ENCODE measurements at places on chromosomes 11 and 22.

DNA sequence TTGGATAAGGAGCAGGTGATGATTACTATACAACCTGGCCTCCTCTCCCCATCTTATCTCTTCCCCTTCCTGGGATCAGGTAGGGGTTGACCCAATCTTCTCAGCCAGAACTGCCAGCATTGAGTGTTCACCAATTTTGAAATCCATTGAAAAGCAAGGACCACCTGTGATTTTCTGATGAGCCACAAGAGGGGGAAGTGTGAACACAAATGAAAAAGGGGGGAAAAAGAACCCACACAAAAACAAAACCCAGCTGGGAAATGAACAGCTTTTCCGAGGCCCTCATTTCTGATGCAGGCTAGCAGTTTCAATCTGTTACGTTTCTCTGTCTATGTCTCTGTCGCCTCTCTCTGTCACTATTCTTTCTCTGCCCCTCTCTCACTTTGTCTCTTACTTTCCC lies 161.9 kb downstream of the INSC start:
- peak; percentile 9 for DNase-seq

DNA sequence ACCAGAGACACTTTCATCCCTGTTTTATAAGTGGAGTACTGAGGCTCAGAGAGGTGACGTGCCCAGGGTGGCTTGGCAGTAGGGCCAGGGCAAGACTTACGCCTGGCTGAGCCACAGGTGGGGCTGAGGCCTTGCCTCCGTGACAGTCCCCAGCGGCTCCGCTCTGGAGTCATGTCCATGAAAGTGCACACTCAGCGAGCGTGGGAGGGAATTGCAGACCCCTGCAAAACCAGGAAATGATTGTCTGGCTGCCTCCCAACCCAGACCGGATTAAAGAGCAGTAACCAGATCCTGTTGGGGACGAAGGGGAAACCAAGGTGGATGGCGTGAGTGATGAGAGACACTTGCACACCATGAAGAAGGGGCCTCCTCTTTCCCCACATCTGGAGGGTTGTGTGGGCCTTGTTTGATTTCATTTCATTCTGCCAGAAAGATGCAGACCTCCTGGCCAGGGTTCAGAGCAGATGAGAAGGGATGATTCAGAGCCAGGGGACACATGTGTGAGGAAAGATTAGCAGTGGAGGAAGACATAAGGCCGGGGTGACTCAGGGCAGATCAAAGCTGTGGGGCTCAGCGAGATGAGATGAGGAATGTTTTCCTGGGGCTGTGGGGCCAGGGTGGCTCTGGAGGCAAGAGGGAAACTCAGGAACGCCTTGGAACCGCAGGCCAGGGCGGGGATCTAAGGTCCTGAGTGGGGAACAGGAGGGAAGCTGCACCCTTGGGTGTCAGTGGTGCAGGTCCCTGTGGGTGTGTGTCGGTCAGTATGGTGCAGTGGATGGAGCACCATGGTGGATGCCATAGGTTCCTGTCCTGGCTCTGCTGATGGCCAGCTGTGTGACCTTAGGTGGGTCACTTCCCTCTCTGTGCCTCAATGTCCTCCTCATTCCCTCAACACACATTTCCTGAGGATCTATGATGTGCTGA lies 29.9 kb upstream of the LRRC32 start:
- DNase-seq: peak; percentile 99

GRCh38 chr11:87083029-87083428 lies 45.3 kb downstream of the TMEM135 start:
- peak; percentile 69 for DNase-seq

DNA sequence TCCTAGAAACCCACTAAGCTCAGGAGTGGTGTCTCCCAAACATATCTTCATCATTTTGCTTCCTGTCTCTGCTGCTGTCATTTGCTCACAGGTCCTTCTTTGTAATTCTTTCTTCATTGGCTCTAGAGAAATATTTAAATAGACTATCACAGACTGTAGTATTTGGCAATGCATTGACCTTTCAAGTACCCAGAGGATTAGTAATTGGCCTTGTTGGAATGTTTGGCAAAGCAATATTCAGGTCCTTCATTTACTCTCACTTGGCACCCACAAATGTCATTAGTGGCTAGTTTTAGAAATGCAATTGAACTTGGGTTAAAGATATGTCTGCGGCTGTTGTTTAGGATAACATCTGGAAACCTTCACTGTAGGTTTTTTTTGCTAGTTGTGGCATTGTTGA lies 11.6 kb downstream of the OR4C5 start:
- DNase-seq: no peak

- no peak for DNase-seq
Measured at GRCh38 chr11:66694056-66694410, 16.3 kb upstream of the RBM4B start.

GRCh38 chr11:25183411-25183810 lies 686.6 kb downstream of the LUZP2 start:
- DNase-seq: no peak

- no peak for DNase-seq
Measured at GRCh38 chr11:95082576-95083001, 7.1 kb upstream of the ENDOD1 start.

GRCh38 chr11:79366218-79366617 lies 74.6 kb downstream of the TENM4 start:
- DNase-seq: no peak

- no peak for DNase-seq
Measured at GRCh38 chr11:7376386-7376785, 108.9 kb upstream of the OLFML1 start.

GRCh38 chr11:64261556-64262080 lies 10.3 kb downstream of the PLCB3 start:
- no peak for DNase-seq

GRCh38 chr11:84260862-84261261 lies 974.7 kb upstream of the CCDC90B start:
- no peak for DNase-seq

GRCh38 chr11:130431331-130431773 lies 2.9 kb upstream of the ADAMTS8 start:
- peak; percentile 89 for DNase-seq

DNA sequence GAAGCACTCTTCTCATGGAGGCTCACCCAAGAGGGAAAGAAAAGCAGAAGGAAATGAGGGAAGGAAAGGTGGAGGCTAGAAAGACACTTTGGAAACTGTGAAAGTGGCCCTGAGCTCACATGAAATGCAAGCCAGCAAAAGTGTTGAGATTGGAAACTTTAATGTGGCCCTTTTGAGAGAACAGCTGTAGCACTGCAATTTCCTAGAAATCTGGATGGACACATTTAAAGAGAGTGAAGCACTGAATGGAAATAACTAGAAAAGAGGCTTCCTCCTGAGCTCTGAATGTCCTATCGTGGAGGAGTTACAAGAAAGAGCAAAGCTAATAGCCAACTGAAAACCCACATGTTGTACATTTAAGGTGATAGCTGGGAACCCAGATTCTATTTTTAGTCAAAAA lies 56.0 kb downstream of the LIF start:
- DNase-seq: no peak

DNA sequence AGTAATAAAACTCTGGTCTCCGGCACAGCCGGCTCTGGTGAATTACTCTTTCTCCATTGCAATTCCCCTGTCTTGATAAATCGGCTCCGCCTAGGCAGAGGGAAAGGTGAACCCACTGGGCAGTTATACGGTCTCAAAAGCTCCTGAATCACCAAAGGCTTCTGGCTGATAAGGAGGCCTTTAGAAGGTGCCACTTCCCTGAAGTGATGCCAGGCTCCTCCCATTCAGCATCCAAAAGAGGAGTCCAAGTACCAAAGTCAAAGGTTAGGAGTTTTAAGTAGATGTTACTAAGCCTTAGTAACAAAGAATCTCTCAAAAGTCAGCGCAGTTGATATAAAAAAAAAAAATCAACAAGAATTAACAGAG lies 11.8 kb upstream of the ALKBH8 start:
- no peak for DNase-seq

DNA sequence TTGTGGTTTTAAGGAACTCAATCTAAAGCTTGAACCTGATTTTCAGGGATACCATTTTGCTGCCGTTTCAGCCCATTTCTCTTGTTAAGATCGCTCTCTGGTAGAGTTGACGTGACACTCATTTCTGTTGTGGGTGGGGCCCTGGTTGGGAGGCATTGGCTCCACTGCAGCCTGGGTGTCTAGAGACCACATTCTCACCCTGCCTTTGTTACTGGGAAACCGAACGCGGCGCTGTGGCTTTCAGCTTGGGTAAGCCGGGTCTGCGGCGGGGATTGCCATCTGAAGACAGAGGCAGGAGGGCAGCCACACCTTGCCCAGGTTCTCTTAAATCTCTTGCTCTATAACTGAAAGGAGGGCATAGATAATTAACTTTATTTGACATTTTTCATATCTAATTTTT lies 3.2 kb downstream of the EHF start:
- no peak for DNase-seq

DNA sequence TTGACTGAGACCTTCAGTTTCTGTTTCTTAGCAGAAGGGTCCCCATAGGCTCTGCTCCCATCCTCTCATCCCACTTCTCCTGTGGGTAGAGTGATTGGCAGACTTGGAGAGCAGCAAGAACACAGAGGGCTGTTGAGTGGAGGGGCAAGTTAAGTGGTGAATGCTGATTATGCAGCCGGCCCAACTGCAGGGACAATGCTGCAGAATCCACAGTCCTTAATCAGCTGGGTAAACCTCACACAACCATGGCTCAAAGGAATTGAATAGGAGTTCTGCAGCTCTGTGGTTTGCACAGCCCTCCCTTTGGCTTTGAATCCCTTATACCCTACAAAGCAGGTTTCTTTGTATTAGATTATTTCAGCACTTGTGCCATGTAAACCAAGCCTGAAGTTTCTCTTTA lies 161.1 kb downstream of the NAV2 start:
- no peak for DNase-seq

DNA sequence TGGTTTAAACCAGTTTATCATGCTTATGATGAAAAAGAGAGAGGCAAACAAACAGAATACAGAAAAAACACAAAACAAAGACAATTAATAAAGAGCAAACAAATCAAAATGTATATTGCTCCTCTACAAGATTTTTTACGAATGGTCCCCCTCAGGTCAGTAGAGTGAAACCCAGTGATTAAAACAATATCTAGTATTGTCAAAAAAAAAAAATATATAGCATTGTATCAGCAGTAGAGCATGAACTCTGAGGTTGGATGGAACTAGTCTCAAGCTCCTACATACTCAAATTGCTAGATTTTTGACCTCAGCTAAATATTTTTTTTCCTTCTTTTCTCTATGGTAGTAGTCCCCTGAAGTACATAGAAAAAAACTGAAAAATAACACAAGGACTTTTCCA lies 290.3 kb upstream of the LUZP2 start:
- DNase-seq: no peak

- DNase-seq: no peak
Measured at GRCh38 chr11:105148241-105148640, 8.7 kb upstream of the CARD18 start.

- DNase-seq: no peak
Measured at GRCh38 chr22:36546932-36547331, 18.0 kb upstream of the EIF3D start.

DNA sequence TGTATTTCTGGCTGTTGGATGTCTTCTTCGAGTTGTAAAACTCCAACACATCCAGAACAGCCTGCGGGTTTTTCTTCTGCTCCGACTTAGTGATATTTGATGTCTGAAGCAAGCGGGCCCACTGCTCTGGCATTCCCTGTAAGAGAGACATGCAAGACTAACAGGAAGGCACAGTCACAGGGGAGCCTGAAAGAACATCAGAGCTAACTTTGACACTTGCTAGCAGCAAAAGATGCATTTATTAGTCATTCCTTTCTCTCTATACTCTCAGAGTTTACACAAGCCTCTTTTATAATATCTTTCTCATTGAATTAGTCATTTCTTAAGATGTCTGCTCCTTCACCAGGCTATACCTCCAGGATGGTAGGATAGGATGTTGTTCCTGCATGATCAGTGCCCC lies 77.8 kb upstream of the GDPD4 start:
- no peak for DNase-seq

GRCh38 chr11:34135439-34135838 lies 30.0 kb downstream of the NAT10 start:
- no peak for DNase-seq

GRCh38 chr11:11454671-11455223 lies 101.7 kb upstream of the CSNK2A3 start:
- no peak for DNase-seq

- no peak for DNase-seq
Measured at GRCh38 chr11:126334659-126335462, 20.6 kb upstream of the ST3GAL4 start.

- DNase-seq: peak; percentile 9
Measured at GRCh38 chr11:91947215-91947820, 277.3 kb upstream of the FAT3 start.

DNA sequence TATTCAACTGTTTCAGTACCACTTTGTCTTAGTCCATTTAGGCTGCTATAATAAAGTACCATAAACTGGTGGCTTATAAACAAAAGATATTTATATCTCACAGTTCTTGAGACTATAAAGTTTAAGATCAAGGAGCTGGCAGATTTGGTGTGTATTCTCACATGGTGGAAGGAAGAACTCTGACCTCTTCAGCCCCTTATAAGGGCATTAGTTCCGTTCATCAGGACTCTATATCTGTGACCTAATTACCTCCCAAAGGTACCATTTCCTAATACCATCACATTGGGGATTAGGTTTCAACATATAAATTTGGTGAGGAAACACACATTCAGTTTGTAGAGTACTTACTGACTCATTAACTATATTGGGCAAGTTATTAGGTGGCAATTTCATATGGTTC lies 10.7 kb upstream of the ARL14EP start:
- no peak for DNase-seq

DNA sequence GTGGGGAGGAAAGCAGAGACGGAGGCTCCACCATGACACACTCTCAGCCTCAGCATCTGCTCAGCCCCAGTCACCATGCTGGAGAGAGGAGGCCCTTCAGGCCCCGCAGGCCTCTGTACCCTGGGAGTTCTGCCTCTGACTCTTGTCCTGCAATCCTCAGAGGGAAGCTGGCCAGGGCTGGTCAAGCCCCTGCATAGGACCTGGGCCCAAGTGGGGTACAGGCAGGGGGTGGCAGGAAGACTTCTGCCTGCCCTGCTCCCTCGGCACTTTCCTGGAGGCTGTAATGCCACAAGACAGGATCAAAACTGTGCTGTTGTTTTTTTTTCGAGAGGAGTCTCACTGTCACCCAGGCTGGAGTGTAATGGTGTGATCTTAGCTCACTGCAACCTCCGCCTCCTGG lies 33.7 kb downstream of the LRRC74B start:
- no peak for DNase-seq

DNA sequence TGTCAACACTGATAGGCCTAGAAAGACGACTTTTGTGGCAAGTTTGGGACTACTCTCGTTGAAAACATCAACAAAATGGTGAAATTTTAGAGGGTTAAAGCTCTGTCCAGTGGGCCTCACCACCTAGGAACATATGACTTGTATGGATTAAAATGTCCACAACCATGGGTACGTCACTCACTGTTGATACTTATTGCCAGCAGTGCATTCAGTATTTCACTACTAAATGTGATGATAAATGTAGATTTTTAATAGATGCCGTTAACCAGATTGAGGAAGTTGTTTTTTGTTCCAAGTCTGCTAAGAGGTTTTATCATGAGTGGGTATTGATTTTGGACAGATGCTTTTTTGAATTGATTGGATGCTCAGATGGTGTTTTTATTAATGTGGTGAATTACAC lies 33.7 kb downstream of the POLD3 start:
- DNase-seq: no peak

- DNase-seq: no peak
Measured at GRCh38 chr11:129625930-129626329, 189.7 kb upstream of the TMEM45B start.

Measured in OCI-M1 (cell line).